ENCODE measurements at places on chromosomes 12 and 14.

DNA sequence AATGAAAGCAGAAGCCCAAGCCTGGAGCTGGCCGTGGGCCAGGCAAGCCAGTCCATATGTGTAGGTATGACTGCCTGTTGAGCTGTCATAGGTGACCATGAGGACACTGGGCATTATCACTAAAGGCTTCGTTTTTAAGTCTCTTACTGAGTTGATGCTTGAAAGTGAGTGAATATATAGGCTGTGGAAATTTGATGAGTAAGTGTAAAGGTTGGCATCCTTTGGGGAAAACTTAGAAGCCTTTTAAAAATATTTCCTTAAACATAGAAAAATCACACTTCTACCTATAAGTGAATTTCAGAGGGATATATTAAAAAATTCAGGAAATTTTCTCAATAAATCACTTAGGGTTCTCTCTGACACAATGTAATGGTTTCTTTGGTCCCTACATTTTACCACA, 396.5 kb downstream of the FOXG1 start:
- DNase-seq: no peak

DNA sequence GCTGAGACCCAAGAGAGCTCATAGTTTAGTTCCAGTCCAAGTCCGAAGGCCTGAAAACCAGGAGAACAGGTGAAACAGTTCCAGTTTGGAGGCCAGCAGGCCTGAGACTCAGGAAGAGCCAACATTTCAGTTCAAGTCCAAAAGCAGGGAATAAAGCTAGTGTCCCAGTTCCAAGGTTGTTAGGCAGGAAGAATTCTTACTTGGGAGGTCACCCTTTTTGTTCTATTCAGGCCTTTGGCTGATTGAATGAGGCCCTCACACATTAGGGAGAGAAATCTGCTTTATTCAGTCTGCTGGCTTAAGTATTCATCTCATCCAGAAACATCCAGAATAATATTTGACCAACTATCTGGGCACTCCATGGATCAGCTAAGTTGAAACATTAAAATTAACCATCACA, 294.6 kb downstream of the PCNX1 start:
- DNase-seq: no peak

DNA sequence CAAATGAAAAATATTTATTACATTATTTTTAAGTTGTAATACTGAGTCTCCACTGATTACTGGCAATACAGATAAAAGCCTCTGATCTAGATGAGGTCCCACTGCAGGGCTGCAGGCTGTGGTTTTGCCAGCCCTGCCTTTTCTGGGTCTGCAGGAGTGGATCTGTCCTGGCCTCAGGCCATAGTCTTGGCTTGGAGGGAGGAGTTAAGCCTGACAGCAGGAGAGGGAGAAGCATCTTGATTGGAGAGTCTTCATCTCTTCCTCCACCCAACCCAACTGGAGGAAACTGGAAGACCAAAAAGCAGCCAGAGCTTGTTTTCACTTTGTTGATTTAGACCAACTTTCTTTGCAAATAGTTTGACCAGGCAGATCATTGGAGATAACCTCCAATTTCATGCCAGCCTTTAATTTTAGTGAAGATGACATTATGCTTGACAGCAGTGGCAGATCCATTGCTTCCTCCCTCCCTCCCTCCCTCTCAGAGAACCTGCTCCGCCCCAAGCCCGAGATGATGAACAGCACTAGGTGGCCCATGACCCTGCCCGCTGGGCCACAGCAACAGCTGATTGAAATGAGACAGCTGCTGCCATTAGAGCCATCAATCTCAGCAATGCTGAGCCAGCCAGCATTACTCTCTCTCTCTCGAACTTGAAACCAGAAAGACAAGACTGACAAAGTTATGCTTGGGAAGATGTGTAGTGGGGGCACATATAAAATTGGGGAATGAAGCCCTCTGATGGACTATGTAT, 222.4 kb downstream of the GLT1D1 start:
- no peak for DNase-seq

DNA sequence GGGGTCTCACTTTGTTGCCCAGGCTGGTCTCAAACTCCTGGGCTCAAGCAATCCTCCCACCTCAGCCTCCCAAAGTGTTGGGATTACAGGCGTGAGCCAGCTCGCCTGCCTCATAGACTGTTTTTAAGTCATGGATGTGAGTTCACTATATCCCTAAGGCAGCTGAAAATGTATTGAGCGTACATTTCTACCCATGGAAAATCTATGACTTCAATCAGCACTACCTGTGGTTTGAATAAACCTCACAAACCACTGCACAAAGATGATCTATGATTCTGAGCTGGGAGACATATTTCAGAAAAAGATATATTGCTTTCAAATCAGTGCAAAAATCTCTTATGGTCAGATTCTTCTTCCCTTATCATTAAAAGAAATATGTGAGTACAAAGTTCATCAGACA, 22.5 kb downstream of the GCN1 start:
- no peak for DNase-seq

DNA sequence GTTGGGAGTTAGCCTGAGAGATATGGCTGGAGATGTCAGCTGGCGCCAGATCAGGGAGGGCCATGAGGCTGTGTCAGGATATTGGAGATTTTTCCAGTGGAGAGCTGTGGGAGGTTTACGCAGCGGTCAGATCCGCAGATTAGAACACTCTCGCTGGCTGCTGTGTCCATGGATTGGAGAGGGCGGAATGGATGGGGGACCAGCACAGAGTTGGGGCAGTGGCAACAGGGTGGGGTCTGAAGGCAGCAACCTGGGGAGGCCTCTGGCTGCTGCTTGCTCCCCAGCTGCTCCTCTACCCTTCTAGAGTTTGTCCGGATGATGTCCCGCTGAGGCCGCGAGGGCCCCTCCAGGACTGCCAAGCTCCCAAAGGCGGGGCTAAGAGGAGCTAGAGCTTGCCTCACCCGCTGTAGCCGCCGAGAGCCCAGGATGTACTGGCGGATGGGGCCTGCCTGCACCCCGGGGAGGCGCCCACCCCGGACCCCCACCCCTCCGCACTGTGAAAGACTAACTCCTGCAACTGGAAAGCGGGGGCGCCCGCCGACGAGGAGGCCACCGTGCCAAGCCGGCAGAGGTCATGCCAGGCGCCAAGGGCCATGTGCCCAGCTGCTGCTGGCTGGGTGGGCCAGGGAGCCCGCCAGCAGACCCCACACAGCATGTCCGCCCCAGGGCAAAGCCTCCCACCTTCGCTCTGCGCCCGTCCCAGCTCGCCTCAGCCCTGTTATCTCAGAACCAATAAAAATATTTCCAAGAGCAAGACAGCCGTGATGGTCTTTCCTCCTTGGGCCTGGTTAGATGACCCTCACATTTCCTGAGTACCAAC, 20.2 kb upstream of the MLEC start:
- no peak for DNase-seq

DNA sequence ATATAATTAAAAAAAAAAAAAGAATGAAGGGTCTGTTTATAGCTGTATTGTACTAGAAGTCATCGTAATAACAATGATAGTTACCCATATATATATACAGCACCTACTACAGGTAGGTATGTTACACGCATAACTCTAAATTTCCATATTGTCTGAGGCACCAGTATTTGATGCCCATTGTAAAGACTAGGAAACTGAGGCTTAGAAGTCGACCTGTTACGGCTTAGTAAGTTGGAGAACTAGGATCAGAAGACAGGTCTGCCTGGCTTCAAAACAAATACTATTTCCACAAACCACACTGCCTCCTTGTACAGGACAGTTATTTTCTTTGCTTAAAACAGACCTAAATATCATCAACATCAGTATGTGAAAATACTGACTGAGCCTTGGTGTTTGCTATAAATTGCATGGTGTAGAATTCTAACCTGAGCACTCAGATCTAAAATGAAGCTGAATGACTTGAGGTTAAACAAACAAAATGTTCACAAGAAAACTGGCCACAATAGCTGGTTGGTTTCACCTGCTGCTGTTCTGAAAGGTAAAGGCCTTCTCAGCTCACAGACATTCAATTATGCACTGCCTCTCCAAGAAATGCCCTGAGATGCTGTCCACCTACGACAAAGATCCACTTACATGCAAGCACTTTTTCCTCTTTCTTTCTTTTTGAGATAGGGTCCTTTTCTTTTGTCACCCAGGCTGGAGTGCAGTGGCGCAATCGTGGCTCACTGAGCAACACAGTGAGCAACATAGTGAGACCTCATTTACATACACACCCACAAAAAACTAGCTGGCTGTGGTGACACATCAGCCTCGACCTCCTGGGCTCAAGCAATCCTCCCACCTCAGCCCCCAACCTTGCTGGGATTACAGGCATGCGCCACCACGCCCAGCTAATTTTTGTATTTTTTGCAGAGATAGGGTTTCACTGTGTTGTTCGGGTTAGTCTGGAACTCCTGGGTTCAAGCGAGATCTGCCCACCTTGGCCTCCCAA, 35.7 kb downstream of the SSH1 start:
- no peak for DNase-seq

- no peak for DNase-seq
Observed at GRCh38 chr14:102900631-102901571, 21.6 kb upstream of the AMN start.

DNA sequence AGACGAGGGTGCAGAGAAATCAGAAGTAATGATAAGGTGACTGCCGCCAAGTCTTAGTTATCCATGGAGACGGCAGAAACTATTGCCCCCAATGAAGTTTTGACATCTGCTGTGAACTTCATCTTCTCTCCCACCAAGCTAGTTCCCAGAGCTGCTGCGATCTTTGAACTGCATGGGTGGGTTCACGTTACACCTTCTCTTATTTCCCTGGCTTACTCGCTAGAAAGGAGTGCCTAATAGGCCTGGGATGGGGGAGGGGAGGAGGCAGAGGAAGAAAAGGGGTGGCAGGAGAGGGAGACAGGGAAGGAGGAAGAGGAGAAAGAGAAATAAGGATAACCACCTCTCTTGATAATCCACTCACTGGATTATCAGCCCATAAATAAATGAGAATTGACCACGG, 157.1 kb downstream of the NTF3 start:
- no peak for DNase-seq

DNA sequence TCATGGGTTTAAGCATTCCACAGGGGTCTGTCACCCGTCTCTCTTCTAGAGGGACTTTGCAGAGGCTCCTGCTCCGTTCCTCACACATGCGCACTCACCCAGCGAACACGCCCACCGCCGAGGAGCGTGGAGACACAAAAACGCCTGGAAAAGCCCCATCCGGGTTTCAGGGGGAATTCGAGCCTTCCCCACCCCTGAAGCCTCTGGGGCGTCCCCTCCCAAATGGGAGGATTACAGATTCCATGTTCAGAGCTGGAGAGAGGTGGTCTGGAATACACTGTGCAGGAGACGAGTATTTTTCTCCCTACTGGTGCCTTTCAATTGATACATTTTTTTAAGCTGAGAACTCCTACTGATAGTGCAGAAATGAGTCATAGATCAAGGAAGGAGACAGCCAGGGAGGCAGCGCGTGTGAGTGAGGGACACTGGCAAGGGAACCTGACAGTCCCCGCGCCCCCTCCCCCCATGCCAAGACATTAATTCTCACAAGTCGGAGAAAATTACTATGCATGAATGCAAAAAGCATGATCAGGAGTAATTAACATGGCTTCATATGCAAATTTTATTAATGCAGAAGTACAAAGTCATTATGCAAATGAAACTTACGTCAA, 36.9 kb downstream of the BCL11B start:
- DNase-seq: no peak

GRCh38 chr14:99116741-99117295, 155.2 kb downstream of the BCL11B start:
- DNase-seq: no peak

- DNase-seq: no peak
Observed at GRCh38 chr14:91968280-91968679, 20.8 kb upstream of the FBLN5 start.
